ENCODE measurements at places on chromosomes 4 and X.

GRCh38 chrX:66200050-66200664 lies 36.1 kb downstream of the HEPH start:
- no peak for DNase-seq

DNA sequence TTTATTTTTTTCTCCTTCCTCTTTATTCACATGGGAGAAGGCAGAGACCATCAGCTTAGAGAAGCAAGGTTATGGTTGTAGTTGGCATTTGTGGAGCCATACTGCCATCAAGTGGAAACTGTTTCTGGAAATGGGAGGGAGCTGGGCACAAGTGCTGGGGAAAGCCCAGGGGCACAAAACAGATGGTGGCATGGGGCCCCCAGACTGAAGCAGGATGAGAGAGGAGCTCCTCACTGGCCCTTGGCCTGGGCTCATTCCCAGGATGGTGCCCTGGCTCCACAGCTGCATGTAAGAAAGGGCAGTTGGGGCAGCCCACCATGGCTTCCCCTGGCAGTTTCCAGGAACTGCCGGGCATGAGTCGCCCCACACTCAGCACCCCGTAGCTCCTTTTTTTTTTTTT lies 59.2 kb downstream of the NBDY start:
- no peak for DNase-seq

DNA sequence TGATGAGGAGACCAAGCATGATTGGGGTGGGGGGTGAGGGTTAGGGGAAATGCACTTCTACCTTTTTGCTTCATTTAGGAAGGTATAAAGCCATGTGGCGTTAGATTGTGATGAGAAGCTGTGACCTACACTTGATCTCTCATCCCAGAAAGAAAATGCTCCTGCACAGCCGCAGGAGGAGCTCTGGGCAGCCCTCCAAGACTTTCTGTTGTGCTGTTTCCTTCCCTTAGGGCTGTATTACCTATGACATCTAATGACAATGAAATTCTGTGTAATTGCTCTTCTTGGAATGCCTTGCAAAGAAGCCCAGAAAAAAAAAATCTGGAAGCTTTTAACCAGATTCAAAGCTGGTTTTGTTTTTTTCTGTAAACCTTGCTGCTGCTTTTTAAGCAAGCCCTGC lies 13.4 kb downstream of the PRPS2 start:
- no peak for DNase-seq

DNA sequence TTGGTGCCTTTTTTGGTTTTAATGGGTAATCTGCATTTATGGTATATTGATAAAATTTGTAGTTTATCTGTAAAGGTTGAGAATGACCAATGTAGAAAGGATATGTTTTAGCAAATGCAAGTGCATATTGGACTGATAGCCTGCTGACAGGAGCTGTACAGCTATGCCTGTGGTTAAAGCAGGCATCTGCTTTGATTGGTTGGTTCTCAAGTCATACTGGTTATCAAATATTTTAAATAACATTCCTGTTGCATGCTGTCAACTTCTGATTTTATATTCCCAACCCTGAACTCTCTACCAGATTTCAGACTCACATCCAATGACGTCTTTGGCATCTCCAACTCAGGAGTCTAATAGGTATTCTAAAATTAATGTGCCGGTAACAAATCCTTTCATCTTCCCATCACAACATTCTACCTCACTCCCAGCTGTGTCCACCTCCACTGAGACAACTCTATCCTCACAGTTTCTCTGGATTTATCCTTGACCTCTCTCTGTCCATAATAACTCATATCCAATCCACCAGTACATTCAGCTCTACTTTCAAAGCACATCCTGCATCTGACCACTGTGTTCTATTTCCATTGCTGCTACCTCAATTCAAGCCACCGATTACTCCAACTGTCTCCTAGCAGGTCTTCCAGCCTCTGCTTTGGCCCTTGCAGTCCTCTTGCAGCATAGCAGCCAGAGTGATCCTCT lies 125.7 kb downstream of the CAMK2D start:
- no peak for DNase-seq

DNA sequence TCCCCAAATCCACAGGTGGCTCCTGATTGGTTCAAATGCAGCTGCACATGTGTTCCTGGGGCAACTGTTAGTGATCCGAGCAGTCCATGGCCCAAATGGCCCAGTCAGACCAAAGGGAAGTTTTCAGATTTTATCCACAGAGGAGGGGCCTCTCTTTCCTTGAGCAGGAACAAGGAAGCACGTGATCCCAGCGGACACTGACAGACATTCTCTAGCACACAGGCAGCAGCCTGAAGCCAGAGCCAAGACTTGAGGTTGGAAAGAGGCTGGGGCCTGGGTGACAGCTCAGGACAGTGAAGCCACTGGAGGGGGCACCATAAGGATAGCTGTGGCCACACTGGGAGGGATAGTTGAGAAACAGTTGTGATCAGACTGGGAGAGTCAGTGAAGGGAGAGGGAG lies 3.5 kb upstream of the ZFP92 start:
- DNase-seq = no peak

GRCh38 chr4:169925678-169926077 lies 100.5 kb downstream of the MFAP3L start:
- DNase-seq = no peak

GRCh38 chrX:118495958-118496762 lies 545 bp downstream of the DOCK11 start:
- peak; percentile 15 for DNase-seq

- no peak for DNase-seq
These were observed 28.1 kb downstream of the SLC25A43 start for GRCh38 chrX:119427024-119427794.

- DNase-seq = no peak
These were observed 29.4 kb downstream of the SNX25 start for GRCh38 chr4:185238750-185239149.

GRCh38 chr4:121370729-121371325 lies 10.0 kb downstream of the QRFPR start:
- DNase-seq = peak; percentile 48

- no peak for DNase-seq
These were observed 29.2 kb downstream of the SULT1B1 start for GRCh38 chr4:69731241-69731640.

All from endothelial cell (in vitro differentiated cells).